ENCODE measurements at places on chromosomes 13 and 19. TPM values are rescaled to one million over a fixed set of nuclear protein-coding genes. Genes with fewer than 3 reads are reported as not detected.

Gene CCDC70
- total RNA-seq, result not detected

Gene MLNR
- not detected for total RNA-seq

DNA sequence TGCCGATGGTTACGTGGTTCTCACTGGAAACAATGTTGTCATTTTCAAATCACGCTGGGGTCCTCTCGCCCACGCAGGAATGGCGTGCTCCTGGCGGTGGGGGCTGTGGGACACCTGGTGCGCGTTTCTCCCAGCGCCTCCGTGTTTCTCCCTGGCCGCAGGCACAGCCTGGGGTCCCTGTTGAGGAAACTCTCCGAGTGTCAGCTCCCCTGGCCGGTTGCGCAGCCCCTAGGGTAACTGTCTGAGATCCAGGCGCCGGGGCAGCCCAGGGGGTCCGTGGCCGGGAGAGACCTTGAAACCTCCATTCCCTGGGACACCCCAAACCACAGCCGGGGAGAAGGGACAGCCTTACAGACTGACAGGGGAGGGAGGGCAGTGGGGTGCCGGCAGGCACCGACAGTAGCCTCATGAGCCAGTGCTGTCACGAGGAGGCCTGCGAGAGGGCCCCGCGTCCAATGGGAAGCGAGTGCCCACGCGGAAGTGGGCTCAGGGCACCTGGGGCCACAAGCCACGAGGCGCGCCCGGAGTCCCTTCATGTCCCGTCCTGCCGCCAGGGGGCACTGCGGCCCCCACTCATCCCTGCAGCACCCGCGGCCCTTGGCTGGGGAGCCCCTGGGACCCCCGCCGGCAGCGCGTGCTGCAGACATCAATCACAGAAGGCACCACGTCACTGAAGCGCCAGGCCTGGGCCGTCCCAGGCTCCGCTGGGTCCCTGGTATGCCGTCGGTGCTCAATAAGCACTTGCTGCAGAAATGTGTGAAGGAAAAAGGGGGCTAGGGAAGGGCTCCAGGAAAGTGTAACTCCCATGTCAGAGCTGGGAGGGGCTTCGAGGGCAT, 9.5 kb downstream of the ADAMTSL5 start:
- DNase-seq, result peak; percentile 52

GRCh38 chr13:76596216-76596615, 290.0 kb downstream of the KCTD12 start:
- no peak for DNase-seq

GRCh38 chr13:74774264-74774663, 640.1 kb upstream of the KLF12 start:
- no peak for DNase-seq
